NCI-H446 (cell line): ENCODE measurements at places on chromosomes 13 and 19.
A peak's percentile ranks its signal among the peaks of the same experiment; 100 is the strongest.

DNA sequence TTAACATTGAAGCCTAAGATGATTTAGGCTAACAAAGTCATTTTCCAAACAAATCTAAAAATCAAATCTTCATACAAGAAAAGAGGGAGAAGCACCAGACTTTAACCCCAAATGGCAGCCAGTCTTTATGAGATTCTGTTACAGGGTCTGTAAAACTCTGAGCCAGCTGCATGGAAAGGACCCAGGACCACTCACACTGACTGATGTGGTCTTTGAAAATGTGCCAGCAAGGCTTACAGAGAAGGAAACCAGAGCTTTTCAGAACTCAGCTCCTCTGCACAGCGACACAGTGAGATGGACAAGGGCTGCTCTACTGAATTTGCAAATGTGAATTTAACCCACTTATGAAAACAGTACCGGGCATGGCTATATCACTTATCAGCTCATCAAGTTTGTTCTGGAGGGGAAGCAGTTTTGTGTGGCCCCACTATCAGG is 98.8 kb upstream of the SERP2 start:
- no peak for DNase-seq

DNA sequence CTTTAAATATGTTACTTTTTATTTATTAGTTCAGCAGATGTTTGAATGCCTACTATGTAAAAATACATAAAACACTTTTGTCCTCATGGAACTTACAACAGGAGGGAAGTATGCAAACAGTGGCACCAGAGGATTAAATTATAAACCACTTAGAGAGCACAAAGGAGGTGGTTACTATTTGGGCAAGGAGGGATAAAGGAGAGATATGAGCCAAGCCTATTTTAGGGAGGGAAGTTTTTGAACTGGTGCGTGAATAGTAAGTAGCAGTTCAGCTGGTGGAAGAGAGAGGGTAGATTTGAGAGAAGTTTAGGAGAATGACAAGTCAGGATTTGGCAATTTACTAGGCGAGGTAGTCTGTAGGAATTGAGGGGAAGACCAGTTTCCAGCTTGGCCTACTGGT is 8.6 kb downstream of the AKAP11 start:
- DNase-seq = no peak

- DNase-seq = peak; percentile 32
Measured at GRCh38 chr19:44903602-44904425, 1.8 kb upstream of the APOE start.

GRCh38 chr19:18475762-18476331 is 37.9 kb upstream of the ISYNA1 start:
- DNase-seq = no peak

- DNase-seq = no peak
Measured at GRCh38 chr13:100890645-100891044, 216.1 kb upstream of the TMTC4 start.

- no peak for DNase-seq
Measured at GRCh38 chr19:52176574-52176973, 5.2 kb upstream of the ZNF836 start.

GRCh38 chr13:66829803-66830202 is 400.3 kb downstream of the PCDH9 start:
- no peak for DNase-seq

- no peak for DNase-seq
Measured at GRCh38 chr19:56819166-56819565, 21.4 kb downstream of the PEG3 start.

DNA sequence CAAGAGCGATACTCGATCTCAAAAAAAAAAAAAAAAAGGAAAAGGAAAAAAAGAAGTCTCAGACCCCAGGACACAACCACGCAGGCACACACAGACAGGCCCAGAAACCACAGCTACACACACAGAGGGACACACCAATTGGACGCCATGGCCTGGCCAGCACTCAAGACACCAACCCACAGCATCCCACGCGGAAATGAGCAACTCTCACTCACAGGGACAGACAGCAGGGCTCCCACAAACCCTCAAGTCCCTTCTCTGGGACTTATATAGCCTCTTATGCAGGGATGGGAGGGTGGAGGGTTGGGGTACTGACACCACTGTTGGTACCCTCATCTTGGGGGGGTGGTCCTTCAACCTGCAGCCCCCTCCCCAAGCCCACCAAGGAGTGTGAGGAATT is 5.9 kb downstream of the NOTCH3 start:
- no peak for DNase-seq
